Non-pigmented ciliary epithelial cell (primary cell): ENCODE measurements at places on chromosomes 11 and 22.

DNA sequence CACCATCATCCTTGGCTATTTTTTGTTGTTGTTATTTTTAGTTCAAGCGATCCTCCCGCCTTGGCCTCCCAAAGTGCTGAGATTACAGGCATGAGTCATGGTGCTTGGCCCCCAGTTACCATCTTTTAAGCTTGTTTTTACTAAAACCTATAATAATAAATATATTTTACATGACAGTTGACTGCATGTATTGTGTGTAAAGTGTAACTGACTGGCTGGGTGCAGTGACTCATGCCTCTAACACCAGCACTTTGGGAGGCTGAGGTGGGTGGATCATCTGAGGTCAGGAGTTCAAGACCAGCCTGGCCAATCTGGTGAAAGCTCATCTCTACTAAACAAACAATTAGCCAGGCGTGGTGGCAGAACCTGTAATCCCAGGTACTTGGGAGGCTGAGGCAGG, 386.2 kb downstream of the TENM4 start:
- peak; percentile 54 for DNase-seq

DNA sequence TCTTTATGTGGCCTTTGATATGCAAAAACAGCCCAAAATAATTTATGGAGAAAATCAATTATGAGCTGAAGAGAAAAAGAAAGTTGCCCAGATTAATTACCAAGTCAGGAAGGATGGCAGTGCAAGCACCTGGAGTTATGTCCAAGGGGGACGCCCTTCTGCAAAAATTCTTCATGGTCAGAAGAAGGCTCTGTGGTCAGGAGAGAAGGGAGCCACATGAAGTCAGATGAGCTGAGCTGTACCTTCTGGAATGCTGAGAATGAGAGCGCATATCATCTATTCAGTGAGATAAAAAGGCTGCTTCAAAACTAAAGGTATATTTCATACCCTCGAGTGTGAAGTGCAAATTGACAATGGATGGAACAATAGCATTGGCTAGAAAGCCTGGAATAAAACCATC, 607.4 kb downstream of the NTM start:
- peak; percentile 81 for DNase-seq

GRCh38 chr22:25845985-25846745, 104.2 kb downstream of the MYO18B start:
- no peak for DNase-seq

- DNase-seq: peak; percentile 81
These were observed 16.0 kb downstream of the TXN2 start for GRCh38 chr22:36465232-36466021.

GRCh38 chr11:12441231-12441861, 64.0 kb downstream of the PARVA start:
- no peak for DNase-seq

- DNase-seq: peak; percentile 70
These were observed 239.9 kb upstream of the ZC3H12C start for GRCh38 chr11:109853156-109853776.

DNA sequence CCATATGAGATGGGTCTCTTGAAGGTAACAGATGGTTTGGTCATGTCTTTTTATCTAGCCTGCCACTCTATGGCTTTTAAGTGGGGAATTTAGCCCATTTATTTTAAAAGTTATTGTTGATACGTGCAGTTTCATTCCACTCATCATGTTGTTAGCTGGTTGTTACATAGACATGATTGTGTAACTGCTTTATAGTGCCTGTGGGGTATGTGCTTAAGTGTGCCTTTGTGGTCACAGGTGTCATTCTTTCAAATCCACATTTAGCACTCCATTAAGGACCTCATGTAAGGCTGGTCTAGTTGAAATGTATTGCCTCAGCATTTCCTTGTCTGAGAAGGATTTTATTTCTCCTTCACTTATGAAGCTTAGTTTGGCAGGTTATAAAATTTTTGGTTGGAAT, 263.8 kb upstream of the LUZP2 start:
- DNase-seq: no peak

DNA sequence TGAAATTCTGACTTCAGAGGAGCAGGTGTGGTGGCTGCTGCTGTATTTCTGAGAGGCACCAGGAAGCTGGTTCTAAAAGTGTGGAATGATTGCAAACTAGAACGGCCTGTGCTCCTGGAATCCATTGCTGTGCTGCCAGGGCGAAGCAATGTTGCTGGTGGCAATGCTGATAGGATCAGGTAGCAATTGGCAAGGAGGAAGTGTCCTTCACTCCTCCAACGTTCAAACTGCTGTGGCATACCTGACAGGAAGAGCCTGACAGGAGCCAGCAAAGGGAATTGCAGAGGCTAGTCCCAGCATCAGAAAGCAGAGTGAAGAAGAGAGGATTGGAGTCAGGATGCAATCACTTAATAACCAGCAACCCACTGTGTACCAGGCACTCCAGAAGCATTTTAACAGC, 118.2 kb downstream of the FAR1 start:
- no peak for DNase-seq

DNA sequence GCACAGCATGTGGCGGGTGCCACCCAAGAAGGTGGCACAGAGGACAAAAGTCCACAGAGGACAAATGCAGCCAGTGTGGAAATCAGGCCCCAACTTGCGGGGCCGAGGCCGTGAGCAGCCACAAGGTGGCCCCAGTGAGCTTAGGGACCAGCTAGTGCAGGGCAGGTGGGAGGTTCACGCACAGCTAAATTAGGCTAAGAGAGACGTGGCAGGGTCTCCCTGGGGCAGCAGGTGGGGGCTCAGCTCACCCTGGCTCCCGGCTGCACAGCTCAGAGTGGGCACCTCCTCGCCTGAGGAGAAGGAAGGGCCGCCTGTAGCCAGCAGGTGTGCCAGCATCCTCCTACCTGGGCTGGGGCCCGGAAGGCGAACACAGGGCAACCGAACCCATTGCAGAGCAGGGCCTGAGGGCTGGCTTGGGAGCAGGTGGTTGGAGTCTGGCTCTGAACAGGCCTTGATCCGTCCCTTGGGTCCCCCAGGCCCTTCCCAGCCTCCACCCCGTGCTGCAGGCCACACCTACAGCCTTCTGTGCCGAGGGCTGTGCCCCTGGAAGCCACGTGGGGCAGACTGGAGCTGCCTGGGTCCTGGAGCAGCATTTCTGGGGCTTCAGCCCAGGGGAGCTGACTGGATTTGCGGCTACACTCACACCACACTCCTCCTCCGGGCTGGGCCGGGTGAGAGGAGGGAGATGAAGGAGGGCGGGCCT, 26.1 kb upstream of the CELSR1 start:
- DNase-seq: no peak

DNA sequence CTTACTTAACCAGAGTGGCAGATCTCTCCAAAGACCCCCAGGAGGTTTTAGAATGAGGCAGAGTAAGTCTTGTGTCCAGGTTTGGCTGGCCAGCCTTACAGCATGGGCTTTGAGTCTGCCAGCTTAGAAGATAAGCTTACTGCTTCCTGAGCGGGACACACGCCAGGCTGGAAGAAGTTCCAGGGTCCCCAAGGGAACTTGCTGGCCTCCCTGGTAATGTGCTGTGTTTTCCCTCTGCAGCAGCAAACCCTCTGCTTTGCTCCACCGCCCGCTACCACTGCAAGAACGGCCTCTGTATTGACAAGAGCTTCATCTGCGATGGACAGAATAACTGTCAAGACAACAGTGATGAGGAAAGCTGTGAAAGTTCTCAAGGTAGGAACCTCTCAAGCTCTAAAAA, 154.2 kb downstream of the LDLRAD3 start:
- no peak for DNase-seq

GRCh38 chr11:41254966-41255365, 204.5 kb downstream of the LRRC4C start:
- no peak for DNase-seq

GRCh38 chr11:133920109-133920990, 36.4 kb downstream of the IGSF9B start:
- no peak for DNase-seq

DNA sequence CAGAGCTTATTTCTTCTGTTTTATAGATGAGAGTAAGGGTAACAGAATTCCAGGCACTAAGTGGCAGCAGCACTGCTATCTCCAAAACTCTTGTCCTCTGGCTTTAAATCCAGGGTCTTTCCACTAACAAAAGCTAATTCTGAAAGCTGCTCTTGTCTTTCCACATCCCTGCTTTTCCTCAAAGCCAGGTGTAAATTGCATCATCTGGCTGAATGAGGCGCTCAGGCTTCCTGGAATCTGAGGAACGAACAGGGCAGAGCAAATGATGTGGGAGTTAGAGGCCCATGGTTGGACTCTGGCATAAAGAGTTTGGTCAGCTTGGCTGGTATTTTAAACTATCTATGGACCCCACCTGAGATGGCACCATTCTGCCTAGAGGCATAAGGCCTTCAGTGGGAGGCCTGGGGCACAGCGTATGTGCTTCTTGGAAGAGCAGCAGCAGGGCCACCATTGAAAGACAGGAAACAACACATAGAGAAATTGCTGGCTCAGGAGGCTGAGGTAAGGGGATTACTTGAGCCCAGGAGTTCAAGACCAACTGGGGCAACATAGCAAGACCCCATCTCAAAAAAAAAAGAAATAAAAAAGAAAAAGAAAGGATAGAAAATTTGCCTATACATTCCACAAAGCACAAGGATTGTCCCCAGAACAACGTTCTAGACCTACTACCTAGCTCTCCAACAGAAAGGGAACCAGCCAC, 1.9 kb downstream of the KCNJ5 start:
- DNase-seq: no peak

- DNase-seq: no peak
These were observed 21.6 kb upstream of the NUP160 start for GRCh38 chr11:47869544-47870393.

GRCh38 chr22:30782613-30783012, 87.9 kb downstream of the OSBP2 start:
- no peak for DNase-seq

GRCh38 chr11:120858740-120859139, 165.2 kb upstream of the TBCEL start:
- DNase-seq: no peak

GRCh38 chr11:66904561-66904960, 47.7 kb downstream of the LRFN4 start:
- no peak for DNase-seq

- peak; percentile 97 for DNase-seq
These were observed 56.9 kb upstream of the PRSS23 start for GRCh38 chr11:86743223-86744118.

DNA sequence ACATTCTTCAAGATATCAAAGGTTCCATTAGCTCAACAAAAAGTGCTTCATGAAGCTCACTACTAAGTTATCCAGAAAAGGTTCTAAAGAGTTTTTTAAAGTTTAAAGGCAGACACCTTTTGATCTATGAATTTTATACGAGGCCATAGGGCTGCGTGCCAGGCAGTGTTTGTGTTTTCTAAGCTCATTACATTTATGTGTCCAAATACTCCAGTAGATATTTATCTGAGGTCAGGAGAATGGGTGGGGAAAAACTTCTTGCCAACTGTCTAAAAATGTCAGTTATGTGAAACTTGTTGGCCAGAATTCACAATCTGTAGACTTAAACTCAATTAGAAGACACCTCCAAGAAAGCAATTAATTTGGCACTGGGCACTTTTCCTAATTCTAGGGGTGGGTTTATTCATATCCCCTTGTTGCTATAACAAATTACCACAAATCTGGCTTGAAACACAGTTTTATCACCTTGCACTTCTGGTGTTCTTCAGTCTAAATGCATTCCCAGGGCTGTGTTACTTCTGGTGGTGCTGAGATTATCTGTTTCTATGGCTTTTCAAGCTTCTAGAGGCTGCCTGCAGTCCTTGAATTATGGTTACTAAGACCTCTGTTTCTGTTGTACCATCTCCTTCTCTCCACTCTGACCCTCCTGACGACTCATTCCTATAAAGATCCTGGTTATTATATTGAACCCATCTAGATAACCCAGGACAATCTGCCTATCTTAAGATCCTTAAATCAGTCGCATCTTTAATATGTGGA, 1030.4 kb upstream of the CNTN5 start:
- DNase-seq: no peak

DNA sequence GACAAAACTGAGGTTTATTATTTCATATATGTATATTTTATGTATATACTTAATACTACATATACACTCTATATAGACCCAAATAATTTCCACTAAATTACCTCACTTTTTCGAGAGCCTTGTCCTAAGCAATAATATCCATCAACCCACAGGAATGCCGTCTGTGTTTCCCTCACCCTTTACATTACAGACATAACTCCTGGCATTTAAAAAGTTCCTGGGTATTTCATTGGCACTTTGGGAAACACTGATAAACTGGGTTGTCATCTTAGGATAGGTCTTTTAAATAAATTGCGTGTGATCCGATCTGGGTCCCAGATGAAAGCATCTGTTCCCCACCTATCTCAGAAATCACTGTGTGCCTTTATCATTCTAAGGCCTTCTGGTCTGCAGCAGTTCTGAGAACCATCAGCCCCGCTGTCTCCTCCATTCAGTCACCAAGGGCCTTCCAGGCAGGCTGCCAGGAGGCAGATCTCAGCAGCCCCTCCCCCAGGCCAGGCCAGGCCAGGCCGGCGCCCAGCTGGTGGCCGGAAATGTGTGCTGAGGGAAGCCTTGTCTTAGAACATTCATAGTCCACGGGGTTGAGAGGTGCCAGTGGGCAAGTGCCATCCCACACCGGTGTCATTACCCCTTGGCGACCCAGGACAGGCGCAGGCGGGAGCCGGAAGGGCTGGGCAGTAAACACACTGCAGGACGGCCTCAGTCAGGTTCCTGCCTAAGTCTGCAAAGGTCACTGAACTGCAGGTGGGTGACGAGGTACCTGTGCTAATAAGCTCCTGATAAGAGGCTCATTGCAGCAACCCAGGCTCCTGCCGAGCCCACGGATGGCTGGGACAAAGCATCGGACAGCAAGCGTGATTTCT, 3.3 kb downstream of the FGF19 start:
- no peak for DNase-seq
